ENCODE measurements at places on chromosomes 11 and 22. TPM values are rescaled to one million over a fixed set of nuclear protein-coding genes. Genes with fewer than 3 reads are reported as not detected.

GRCh38 chr11:66617155-66617834, 865 bp downstream of the RBM14 start:
- no peak for DNase-seq

The EXPH5 gene
- 1.2 TPM for total RNA-seq

The IGSF9B gene
- total RNA-seq: 0.64 TPM

The CBX7 gene
- 0.80 TPM for total RNA-seq

GRCh38 chr11:20844630-20845029, 175.2 kb downstream of the NELL1 start:
- no peak for DNase-seq

DNA sequence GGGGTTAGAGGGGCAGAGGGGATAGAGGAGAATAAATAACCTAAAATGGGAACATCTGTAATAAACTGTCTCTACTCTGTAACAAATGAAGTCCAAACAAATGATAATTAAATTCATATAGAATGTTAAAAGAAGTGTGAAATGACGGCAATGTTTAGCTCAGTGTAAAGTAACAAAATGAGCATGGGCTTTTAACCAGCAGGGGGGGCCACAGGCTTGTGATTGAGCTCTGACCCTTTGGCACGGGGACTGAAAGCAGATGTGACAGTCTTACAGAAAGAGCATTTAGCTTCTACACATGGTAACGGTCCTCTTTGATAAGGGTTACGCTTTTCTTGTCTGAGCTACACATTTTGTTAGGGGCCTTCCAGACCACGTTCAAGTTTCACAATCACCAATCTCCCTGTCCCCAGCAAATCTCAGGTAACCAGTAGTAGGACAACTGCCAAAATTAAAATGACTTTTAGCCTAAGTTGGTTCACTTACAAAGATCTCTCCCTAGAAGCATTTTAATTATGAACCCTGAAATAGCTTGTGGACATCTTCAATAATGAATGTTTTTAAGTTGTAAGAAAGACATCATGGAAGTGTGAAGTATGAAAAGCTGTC, 262.5 kb downstream of the DCDC1 start:
- DNase-seq: peak; percentile 29

The CLP1 gene
- 42.9 TPM for total RNA-seq

The IFTAP gene
- total RNA-seq: 16.5 TPM

GRCh38 chr22:22878801-22879674, 8.6 kb upstream of the IGLL5 start:
- DNase-seq: no peak

The FOLR1 gene
- total RNA-seq: 0.17 TPM

DNA sequence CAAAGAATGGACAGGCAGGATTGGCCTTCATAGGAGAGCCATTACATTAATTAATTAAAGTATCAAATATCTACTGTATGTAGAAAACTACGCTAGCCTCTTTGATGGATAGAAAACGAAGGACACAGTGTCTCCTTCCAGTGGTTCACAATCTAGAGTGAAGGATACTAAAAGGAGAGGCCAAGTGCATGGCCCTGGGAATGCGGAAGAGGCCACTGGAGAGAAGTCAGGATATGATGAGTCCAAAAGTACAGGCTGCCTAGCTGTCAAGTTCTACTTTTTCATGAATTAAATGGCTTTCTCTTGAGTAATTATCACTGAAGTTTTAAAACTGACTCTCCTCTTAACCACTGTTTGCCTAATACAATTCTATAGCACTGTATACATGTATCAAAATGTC, 41.9 kb downstream of the ATG16L2 start:
- DNase-seq: no peak

The STK33 gene
- 8.6 TPM for total RNA-seq

The GP1BB gene
- total RNA-seq: not detected

The PARVA gene
- total RNA-seq: 16.3 TPM

DNA sequence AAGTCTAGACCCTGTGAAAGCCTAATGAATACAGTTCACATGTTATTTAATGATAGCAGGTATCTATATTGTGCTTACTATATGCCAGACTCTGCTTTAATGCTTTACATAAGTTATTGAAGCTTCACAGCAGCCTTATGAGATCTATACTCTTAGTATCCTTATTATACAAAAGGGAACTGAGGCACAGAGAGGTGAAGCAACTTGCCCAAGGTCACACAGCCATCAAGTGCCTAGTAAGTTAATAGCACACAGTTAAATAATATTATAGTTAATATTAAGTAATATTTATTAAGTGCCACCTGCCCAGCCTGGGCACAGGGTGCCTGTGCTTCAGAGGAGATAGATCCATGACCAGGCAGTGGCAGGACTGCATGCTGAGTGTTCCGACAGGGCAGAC, 78.1 kb downstream of the TP53I11 start:
- no peak for DNase-seq

DNA sequence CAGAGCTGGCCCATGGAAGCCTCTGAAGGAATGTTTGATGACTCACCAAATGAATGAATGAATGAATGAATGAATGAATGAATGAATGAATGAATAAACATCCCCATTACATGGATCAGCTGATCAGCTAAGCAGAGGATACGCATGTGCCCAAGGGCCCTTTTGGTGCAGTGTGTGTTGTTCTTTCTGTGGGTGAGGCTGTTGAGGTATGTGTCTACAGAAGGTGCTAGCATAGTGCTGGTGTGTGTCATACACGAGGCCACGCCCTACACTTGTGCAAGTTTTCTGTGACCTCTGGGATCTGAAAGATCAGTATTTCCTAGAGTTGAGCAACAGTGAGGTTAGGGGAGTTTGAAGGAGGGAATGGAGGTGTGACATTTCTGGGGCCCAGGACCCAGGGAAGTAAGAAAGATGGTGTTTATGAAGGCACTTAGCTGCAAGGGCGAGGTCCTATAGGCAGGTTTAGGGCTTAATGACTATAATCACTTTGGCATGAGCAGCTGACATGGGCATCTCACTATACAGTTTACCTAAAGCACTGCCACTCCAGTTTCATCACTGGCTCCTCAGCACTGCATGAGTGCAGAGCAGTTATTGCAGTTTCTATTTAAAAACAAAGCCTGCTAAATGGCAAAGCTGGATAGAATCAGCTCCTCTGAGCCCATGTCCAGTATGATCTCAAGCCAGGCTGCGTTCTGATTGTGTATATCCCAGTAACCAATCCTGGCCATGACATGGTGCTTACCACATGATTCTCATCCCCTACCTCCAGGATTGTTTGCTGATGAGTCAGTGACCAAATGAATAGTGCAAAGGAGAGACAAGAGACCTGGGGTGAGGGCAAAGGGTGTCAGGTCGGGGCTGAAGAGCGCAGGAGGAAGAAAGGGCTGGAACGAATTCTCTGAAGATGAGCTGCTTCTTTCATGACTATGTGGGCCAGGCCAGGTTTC, 36.4 kb upstream of the E2F8 start:
- peak; percentile 65 for DNase-seq

The SPTBN2 gene
- 79.1 TPM for total RNA-seq

The OR56B4 gene
- total RNA-seq: not detected

The SAMM50 gene
- 57.5 TPM for total RNA-seq

- peak; percentile 56 for DNase-seq
Measured at GRCh38 chr11:24760681-24761080, 263.8 kb downstream of the LUZP2 start.

- no peak for DNase-seq
Measured at GRCh38 chr11:33646629-33647028, 54.0 kb downstream of the C11orf91 start.

- no peak for DNase-seq
Measured at GRCh38 chr22:44333847-44334635, 21.3 kb upstream of the SHISAL1 start.

DNA sequence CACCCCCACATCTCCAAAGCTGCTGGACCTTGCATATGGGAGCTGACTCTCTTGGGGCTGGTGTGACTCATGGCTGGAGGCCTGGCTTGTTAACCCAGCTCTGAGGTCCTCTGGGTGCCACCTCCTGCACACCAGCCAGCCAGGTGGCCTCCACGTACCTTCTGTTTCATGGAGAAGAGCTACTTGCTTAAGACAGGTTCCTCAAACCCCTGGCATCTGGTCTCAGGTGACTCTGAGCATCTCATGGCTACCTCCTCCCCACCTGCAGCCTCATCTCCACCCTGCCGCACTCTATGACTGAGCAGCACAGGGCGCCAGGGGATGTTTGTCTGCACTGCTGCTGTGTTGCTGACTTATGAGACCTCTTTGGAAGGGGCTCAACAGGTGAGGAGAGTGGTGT, 55.7 kb downstream of the BCR start:
- no peak for DNase-seq

DNA sequence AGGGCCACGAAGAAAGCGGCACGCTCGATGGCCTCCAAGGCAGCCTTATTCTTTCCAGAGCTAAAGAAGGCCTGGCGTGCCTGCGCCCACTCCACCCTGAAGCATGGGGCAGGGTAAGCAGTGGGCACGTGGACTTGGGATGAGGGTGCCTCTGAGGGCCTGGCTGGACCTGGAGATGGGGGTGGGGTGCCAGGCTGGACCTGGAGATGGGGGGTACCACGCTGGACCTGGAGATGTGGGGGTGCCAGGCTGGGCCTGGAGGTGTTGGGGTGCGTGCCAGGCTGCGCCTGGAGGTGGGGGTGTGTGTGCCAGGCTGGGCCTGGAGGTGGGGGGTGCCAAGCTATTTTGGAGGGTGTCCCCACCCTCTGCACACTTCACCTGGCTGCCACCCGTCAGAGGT, 5.3 kb downstream of the CPT1B start:
- DNase-seq: no peak

GRCh38 chr11:33375688-33376311, 118.6 kb downstream of the HIPK3 start:
- peak; percentile 48 for DNase-seq

Measured in HT1080 (cell line).